T-helper 1 cell (primary cell): ENCODE measurements at places on chromosomes 7 and 10.

GRCh38 chr10:21174715-21175495 is 277.8 kb upstream of the NEBL start:
- no peak for DNase-seq

DNA sequence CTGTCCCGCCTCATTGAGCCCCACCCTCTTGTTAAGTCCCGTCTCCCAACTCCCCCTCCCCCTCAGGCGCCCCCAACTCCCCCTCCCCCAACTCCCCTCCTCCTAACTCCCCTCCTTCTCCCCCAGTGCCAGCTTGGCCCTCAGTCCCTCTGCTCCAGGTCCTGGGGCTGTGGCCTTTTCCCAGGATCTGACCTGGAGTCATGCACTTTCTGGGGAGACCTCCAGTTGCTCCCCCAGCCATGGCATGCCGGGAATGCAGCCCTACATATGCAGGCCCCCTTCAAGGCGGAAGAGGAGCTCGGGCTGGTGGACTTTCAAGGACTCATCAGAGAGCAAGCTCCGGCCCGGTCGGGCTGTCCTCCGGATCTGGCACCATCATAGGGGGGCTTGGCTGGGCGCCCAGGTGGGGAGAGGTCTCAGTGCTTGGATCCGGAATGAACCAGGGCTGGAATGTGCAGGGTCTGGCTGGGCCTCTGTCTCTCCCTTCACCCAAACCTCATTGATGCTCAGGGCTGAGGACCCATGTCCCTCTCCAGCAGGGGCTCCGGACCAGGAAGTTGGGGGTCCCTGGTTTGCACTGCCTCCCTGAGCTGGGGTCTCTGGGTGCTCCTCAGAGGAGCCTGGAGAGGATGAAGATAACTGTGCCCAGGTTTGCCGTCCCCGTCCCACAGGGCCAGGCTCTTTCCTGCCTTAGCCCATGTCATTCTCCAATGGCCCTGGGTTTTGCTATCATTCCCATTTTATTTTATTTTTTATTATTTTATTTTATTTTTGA is 41.1 kb downstream of the TMEM270 start:
- no peak for DNase-seq

- DNase-seq = no peak
These were observed 235.1 kb downstream of the ARHGAP21 start for GRCh38 chr10:24488631-24489030.

GRCh38 chr10:113473851-113474250 is 79.0 kb upstream of the HABP2 start:
- DNase-seq = no peak

GRCh38 chr7:110224643-110225042 is 866.3 kb upstream of the LRRN3 start:
- DNase-seq = no peak

DNA sequence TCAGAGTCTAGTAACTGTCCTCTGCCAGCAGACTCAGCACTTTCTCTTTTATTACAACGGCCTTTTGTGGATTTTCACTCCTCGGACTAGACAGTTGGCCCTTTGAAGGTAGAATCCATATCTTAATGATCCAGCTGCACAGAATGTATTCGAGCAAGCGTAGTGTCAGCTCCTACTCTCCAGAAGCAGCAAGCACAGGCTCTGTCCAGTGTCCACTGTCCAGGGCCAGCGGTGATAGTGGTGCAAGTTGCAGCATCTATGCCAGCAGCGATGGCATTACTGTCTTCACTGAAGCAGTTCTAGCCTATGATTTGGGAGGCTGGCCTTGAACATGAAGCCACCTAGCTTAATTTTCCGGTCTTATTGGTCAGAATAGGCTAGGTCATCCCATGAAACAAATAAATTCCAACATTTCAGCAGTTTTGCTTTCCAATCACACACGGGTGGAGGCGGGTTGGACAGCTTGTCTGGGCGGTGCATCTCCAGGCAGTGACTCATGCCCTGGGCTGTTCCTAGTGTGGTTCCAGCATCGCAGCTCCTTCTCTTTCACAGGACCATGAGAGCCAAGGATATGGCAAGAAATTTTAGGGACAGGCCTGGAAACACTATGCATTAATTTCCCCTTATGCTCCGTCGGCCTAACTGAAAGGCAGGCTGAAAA is 108.6 kb upstream of the KCNMA1 start:
- no peak for DNase-seq

DNA sequence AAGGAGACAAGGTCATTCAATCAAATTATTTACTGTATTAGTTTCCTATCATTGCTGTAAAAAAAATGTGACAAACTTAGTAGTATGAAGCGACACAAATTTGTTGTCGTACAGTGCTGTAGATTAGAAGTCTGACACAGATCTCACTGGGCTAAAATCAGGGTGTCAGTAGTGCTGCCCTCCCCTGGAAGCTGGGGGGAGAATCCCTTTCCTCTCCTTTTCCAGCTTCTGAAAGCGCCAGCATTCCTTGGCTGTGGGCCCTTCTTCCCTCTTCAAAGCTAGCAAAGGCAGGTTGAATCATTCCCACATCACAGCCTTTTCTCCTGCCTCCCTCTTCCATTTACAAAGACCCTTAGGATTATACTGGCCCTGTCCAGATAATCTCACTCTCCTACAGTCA is 28.0 kb downstream of the VPS41 start:
- no peak for DNase-seq

DNA sequence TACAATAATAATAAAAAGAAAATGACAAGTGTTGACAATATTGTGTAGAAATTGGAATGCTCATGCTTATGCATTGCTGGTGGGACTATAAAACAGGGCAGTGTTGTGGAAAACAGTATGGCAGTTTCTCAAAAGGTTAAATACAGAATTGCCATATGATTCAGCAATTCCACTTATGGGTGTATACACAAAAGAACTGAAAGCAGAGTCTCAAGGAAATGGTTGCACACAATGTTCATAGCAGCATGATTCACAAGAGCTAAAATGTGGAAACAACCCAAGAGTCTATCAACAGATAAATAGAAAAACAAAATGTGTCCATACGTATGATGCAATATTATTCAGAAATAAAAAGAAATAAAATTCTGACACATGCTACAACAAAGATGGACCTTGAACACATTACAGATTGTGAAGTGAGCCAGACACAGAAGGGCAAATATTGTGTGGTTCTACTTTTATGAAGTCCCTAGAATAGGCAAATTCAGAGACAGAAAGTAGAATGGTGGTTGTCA is 64.8 kb upstream of the GRM8 start:
- peak; percentile 3 for DNase-seq

DNA sequence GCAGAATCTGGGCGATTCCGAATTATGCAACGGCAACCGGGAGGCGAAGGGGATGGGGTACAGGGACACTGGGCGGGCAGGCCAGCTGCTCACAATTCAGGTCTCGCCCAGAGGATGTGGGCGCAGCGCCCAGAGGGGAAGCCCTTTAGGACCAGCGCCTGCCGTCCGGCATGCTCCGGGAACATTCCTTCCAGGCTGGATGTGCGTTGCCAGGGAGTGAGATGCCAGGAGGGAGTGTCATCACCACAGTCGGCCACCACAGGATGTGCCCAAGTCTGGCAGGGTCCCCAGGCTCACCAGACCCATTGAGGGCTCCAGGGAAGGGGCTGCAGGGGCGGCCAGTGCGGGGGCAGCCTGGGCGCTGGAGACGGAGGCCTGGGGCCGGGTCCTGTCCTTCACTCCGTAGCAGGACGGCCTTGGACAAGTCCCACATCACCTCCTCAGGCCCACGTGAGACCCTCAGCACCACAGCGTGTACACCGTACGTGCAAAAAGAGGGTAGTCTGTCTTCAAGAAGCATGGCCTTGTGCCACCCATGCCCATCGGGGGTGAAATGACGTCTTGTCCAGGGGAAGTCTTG is 63.9 kb downstream of the FOXL3 start:
- no peak for DNase-seq

DNA sequence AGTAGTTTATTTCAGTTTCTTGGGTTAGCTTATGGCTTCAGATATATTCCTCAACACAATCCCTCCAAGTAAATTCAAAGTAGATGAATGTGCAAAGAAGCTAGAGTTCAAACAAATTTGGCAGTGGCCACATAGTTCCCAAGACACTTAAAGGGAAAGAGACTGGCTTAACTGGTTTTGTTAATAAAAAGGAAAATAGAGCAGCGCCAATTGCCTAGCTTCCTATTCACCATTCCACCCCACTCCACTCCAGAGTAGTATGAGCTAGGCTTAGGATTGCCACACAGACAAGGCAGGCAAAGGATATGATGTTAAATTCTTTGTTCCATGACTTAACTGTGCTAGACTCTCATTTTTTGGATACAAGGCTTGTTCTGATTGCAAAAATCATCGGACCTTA is 2.0 kb downstream of the XRCC2 start:
- DNase-seq = no peak

GRCh38 chr7:111290419-111290818 is 199.5 kb downstream of the LRRN3 start:
- no peak for DNase-seq

DNA sequence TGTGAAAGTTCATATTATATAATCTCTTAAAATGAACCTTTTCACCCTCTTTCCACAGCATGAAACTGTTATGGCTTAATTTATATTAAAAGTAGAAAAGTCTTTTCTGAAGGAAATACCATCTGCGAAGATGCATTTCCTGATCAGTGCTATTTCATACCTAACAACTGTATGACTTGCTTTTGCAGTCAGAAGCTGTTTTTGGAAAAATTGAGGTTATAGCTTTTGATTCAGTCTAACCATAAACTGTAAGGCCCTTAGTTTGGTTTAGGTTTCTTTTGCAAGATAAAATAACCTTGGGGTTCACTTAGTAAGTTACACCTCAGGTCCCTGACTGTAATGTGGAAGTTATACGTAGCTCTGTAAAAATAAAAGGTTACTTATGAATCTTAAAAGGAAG is 22.7 kb upstream of the PARP12 start:
- no peak for DNase-seq

GRCh38 chr7:121395494-121395960 is 581 bp downstream of the FAM3C start:
- DNase-seq = peak; percentile 32

DNA sequence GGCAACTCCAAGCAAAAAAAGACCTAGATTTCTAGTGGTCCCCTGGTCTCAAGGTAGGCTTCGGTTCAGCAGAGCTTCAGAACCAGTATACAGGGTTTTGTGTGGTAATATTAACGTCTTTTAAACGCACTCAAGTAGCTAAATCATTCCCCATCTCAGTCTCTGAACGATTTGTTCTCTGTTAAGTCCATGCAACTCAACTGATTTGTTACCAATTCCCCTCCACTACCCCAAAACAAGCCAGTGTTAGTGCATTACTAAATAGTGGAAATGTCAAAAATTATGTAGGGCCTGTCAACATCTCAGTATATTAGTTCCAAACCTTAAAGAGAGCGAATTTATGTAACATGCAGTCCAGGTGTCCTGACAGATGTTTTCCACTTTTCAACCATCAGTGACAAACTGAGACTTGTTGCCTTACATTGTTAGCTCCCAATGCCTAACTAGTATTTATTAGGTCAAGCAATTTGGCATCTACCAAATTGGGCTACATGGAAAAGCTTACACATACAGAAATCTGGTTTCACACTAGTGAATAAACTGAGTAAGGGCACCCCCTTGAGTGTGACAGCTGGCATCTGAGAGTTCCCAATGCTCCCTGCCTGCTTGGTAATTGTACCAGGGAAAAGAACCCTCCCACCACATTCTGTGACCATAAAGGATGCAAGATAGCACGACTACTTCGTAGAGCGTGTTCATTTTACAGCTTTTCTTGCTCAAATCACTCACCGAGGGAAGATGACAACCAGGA is 12.2 kb downstream of the HNRNPA2B1 start:
- no peak for DNase-seq

- DNase-seq = peak; percentile 49
These were observed 531 bp downstream of the IKZF1 start for GRCh38 chr7:50304911-50305582.

- no peak for DNase-seq
These were observed 35.8 kb downstream of the DDIT4 start for GRCh38 chr10:72309290-72310240.

- DNase-seq = no peak
These were observed 200.3 kb downstream of the SFMBT2 start for GRCh38 chr10:7210516-7210915.

DNA sequence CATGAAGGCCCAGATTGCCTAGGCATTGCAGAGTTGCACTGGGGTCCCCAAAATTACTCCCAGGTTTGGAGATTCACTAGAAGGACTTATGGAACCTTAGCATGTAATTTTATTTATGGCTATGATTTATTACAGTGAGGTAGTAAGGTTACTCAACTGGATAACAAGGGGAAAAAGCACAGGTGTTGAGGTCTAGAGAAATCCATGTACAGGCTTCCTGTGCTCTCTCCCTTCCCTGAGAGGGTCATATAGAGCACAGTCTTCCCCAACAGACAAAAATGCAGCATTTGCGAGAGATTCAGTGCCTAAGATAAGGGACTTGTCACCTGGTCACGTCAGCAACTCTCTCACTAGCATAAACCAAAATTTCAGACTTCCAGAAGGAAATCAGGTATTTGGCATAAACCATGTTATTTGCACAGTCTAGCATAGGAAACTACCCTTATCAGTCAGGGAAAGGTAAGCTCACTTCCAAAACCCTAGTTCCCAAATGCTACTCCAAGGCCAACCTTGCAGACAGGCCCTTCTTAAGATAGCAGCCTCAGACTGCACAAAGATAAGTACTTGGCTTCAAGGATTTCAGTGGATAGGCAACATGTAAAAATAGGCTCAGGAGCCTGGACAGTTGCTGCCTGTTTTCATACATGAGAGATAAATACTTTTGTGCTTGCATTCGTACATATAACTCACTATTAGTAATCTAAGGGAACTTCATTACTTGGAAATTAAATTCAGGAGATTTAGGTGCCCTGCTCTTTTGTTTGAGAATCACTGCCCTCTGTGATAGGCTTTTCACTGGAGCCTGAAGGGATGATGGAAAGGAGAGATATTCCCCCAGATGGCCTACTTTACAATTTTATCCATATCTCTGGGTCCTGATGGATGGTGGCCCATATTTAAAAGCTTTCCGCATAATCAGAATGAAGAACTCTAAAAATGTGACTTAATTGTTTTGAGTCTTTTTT is 378.4 kb upstream of the LRGUK start:
- DNase-seq = no peak

DNA sequence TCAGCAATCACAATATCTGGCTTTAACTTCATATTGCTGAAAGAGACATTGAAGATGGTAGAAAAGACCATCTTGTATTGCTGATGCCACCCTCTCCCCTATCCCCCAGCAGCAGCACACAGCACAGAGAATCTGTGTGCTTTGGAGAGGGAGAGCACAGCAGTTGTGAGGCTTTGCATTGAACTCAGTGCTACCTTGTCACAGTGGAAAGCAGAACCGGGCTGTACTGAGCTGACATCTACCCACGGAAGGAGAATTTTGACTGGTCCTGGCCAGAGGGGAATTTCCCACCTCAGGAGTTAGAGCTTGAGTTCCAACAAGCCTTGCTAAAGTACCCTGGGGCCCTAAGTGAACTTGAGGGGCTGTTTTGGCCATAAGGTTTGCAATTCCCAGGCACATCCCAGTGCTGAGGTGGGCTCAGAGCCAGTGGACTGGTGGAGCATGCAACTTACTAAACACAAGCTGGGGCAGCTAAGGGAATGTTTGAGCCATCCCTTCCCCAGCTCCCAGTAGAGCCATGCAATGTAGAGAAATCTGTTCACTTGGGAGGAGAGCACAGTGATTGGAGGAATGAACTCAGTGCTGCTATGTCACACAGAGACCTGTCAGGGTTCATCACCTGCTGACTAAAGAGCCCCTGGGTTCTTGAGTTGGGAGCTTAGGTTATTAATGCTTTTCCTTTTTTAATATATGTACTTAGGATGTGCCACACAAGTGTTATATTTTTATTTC is 62.1 kb downstream of the OR13A1 start:
- no peak for DNase-seq
